ENCODE measurements at places on chromosomes 12 and 14.

DNA sequence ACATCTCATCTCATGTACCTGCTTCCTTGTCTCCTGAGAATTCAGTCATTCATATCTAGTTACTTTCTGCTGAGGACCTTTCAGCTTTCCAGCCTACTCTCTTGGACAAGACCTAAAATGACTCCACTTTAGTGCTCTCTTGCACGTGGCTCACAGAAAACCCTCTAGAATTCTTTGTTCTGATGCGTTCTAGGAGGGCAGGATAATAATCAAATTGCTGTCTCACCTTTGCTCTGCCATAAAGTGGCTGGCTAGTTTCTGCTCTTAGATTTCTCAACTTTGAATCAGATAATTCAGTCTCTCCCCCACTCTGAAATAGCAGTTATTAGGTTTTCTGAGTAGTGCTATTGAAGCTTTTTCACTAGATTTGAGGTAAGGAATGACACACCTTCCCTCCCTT is 429.5 kb upstream of the FBXO33 start:
- DNase-seq, result no peak

GRCh38 chr14:93332397-93332852 is 411 bp downstream of the BTBD7 start:
- peak; percentile 44 for DNase-seq

GRCh38 chr14:102926104-102926503 is 3.6 kb downstream of the AMN start:
- no peak for DNase-seq

GRCh38 chr12:109387425-109388166 is 39.9 kb downstream of the MYO1H start:
- DNase-seq, result peak; percentile 44

DNA sequence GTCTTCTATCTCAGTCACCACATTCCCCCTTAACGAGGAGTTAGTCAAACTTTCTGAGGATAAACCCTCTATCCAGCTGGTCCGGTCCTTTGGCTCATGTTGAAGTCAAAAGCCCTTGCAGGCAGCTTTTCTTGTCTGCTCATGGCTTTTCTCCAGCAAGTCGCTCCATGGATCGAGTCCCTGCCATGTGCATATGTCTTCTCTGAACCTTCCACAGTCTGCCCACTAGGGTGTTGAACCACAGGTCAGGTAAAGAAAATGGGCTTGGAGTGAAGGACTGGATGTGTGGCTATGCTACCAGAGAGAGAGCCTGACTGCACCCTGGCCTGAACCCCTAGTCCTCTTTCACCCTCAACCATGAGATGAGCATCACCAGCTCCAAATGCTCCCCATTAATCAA is 22.8 kb downstream of the C14orf132 start:
- DNase-seq, result no peak

- no peak for DNase-seq
Observed at GRCh38 chr14:24876996-24877395, 173.0 kb downstream of the STXBP6 start.

- no peak for DNase-seq
Observed at GRCh38 chr14:59458486-59458885, 6.7 kb downstream of the GPR135 start.

GRCh38 chr12:93174473-93174872 is 203.3 kb upstream of the NUDT4 start:
- DNase-seq, result no peak

DNA sequence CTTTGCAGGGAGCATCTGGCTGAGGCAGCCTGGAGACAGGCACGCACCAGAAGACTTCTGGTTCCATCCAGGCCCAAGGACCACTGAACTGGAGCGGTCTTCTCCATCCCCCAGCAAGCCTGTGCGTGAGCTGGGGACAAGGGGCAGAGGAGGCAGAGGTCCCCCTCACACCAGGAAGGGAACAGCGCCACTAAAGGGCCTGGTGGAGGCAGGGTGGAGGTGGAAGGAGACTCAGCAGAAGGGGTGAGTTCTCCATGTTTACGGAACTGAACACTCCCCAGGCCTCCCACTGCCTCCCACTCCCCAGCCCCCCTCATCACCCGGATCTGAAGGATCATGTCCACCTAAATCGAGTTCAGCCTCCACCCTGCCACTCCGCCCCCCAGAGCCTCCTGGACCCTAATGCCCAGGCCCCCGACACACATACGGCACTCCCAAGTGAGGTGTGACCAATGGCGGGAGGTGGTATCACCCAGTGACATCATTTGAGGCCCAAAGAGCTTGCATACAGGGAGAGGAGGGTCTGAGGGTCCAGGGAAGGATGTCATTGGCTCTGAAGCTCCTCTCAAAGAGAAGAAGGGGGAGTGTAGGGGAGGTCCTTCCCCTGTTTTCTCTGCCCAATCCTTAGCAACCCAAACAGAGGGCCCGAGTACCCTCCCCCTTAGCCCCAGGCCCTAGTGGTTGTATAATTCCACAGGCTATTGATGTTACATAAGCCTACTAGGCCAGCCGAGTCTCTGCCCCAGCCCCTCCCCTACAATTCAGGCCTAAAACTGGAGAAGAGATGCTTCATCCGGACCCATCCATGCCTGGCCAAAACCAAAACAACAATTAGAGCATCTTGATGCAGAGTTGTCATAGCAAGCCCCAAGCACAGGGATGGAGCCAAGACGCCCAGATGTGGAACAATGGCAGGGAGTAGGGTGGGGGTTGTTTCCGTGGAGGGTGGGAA is 1.0 kb downstream of the FAIM2 start:
- DNase-seq, result no peak

DNA sequence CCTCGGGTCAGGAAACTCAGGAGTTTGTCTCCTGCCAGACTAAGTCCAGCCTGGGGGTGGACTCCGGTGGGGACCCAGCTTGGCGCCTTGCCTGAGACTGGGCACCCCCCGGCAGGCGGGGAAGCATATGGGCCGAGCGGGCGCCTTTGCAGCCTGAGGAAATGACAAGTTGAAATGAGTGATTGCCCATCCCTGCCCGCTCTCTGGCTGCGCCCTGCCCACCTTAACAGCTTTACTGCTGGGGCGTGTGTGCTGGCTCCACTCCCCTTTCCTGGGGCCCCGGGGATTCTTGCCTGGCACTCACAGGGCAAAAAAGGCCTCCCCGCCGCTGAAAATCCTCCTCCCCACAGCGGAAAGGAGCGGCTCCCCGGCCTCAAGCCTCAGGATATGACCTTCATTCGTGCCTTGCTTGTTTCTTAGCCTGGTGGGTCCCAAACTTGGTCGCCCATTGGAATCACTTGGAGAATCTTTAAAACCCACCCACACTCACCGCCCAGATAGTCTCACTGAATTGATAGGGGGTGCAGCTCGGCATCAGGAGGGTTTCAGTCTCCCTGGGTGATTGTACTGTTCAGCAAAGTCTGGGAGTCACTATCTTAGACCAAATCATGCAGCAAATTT is 1.5 kb downstream of the RFLNA start:
- no peak for DNase-seq

DNA sequence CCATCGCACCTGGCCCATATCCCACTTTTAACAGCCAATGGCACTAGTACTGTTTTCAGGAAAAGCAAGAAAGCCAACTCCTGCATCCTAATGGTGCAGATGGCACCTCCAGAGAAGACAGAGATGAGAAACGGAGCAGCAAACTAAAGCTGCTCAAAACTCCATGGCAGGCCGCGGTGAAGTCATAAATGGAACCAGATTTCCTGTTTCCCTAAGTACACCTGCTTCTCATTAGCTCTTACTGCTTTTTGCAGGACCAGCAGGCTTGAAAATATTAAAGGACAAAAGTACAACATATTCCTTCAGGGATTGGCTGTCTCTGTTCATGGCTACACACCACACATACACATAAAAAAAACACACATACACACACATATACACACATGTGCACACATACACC is 36.7 kb upstream of the LGALS3 start:
- no peak for DNase-seq

- DNase-seq, result no peak
Observed at GRCh38 chr14:93897476-93897845, 29.7 kb upstream of the FAM181A start.

- no peak for DNase-seq
Observed at GRCh38 chr14:71680736-71681387, 251.4 kb upstream of the RGS6 start.

- no peak for DNase-seq
Observed at GRCh38 chr12:84822525-84822924, 90.1 kb downstream of the SLC6A15 start.

- no peak for DNase-seq
Observed at GRCh38 chr12:70661466-70662161, 24.4 kb upstream of the PTPRB start.

GRCh38 chr14:73176685-73177084 is 40.4 kb downstream of the PSEN1 start:
- DNase-seq, result no peak

DNA sequence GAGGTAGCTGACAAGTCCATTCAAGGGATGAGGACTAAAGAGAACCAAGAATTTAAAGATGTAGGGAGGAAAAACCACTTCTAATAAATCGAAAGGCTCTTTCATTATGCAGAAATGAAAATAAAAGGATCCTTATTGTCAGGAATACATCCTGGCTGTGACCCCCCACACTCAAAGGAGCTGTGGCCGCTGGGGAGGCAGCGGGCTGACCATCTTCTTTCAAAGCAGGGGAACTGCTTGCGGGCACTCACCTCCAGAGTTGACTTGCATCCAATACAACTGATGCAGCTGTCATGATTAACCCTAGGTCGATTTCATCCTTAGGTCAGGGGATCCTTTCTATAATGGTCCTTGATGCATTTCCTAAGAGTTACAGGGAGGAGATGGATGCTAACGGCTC is 35.3 kb downstream of the TRAFD1 start:
- DNase-seq, result no peak

DNA sequence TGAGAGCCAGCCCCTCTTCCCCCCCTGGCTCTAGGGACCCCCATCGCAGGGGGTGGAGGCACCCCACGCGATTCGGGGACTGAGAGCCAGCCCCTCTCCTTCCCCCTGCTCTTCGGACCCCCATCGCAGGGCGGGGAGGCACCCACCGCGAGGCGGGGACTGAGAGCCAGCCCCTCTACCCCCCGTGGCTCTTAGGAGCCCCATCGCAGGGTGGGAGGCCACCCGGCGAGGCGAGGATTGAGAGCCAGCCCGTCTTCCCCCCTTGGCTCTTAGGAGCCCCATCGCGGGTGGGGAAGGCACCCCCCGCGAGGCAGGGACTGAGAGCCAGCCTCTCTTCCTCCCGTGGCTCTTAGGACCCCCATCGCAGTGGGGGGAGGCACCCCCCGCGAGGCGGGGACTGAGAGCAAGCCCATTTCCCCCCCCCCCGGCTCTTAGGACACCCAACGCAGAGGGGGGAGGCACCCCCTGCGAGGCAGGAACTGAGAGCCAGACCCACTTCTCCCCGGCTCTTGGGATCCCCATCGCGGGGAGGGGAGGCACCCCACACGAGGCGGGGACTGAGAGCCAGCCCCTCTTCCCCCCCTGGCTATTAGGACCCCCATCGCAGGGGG is 45.6 kb downstream of the DDX11 start:
- DNase-seq, result peak; percentile 40

DNA sequence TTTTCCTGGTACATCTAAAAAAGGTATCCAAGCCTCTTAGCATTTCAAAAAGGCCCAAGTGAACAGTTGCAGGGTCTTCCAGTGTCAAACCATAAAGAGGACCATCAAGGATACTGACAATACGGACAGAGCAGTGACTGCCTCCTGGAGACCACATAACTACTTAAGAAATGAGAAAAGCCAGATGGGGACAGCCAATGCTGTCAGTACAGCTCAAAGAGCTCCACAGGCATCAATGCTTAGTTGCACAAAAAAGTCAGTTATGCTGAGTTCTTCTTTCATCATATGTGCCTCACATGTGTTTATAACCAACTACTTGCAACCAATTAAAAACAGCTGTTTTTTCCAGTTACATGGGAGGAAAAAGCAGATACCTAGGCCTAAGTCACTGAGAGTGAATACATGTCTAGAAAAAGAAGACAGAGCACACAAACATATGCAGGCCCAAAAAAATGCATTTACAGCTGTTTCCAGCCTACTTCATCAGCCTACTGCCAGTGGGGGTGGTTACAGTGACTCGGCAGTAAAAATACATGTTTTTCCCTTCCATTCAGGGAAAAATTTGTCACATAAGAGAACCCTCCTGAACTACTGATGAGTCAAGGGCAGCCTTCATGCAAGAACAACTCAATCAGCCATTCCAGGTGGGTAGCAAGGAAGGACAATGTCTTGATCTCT is 84.0 kb downstream of the DCAF5 start:
- DNase-seq, result no peak

- DNase-seq, result no peak
Observed at GRCh38 chr12:118706437-118706836, 274.9 kb upstream of the SRRM4 start.

DNA sequence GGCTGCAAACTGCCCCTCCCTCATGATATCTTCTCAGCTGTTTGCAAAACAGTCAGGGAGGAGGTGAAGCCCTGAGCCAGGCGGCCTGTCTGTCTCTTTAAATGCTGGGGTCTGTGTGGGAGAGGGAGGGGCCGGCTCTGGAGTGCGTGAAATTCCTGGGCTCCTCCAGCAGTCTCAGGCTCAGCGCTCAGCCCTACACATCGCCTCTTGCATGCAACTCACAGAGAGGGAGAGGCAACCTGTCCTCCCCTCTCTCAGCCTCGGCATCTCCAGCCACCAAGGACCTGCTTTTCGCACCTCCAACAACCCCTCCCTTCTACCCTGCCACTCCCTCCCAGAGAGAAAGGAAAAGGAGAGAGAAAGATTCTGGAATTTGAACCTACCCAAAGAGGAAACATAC is at the start of gene NRXN3:
Gene NRXN3, plus strand, starts transcription at position 171 of the 400 bp plus-strand sequence. CDS start 72,721 bp downstream, outside the sequence.
- DNase-seq, result peak; percentile 66

- DNase-seq, result no peak
Observed at GRCh38 chr12:49923880-49924556, 20.3 kb upstream of the FAIM2 start.

DNA sequence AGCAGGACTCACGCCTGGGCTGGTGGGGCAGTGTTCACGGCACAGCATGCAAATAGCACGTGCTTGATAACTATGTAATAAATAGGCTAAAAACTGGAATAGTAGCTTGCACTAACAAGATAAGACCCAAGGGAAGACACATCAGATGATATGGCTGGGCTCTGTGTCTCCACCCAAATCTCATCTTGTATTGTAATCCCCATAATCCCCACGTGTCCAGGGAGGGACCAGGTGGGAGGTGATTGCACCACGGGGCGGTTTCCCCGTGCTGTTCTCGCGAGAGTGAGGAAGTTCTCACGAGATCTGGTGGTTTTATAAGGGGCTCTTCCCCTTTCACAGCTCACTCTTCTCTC is 46.9 kb downstream of the RIMBP2 start:
- DNase-seq, result no peak

- no peak for DNase-seq
Observed at GRCh38 chr12:51217133-51217967, 512 bp downstream of the POU6F1 start.

- no peak for DNase-seq
Observed at GRCh38 chr12:87198181-87198580, 831.0 kb downstream of the C12orf50 start.

GRCh38 chr12:106960443-106960842 is 4.7 kb downstream of the TMEM263 start:
- DNase-seq, result no peak

Measured in COR-L47 (cell line).